ENCODE measurements at places on chromosomes 5 and 9. TPM values are rescaled to one million over a fixed set of nuclear protein-coding genes. Genes with fewer than 3 reads are reported as not detected.
A peak's percentile ranks its signal among the peaks of the same experiment; 100 is the strongest.

Gene MARVELD2
- 43.3 TPM for total RNA-seq

Gene OGN
- total RNA-seq = 2.6 TPM

Gene JAKMIP2
- total RNA-seq = not detected

Gene PCDHAC1
- not detected for total RNA-seq

Gene SPINK6
- not detected for total RNA-seq

Gene APBA1
- 14.9 TPM for total RNA-seq

Gene PLPP7
- total RNA-seq = 3.1 TPM

DNA sequence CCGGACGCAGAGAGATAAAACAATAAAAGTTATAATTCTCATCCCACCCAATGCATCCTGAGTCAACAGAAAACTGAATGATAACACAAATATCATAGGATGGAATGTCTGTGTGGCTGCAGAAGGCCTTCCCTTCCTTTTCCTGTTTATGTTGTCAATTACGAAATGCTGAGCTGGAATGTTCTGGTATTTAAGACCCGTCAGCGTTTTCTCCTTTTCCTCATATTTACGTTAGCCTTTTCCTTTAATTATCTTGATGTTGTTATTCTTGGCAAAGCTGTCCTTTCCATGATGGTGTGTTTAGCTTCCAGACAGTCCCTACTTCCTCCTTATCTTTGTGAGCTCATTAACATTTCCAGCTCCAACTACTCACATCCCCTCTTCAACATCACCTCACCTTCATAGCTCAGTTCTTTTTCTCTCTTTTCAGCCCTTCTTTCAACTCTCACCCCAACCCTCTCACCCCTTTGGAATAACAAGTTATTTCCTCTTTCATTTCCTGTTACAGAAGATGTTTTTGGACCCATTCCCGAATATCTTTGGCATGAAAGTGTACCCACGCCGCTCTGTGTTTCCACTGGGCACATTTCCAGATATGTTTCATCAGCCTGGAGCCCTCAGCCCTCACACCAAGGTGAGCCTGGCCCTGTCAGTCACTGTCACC lies 221.6 kb downstream of the NR2F1-AS1 start:
- no peak for DNase-seq
- no peaks in the 10 kb centered on the region for H3K36me3 ChIP-seq
- no peaks in the 10 kb centered on the region for H3K27me3 ChIP-seq
- no peak overlapping the region for H3K27ac ChIP-seq
- H3K4me1 ChIP-seq = no peaks in the 10 kb centered on the region

- no peaks in the 10 kb centered on the region for H3K27me3 ChIP-seq
- no peak overlapping the region for H3K4me3 ChIP-seq
- H3K27ac ChIP-seq = no peak overlapping the region
- H3K4me1 ChIP-seq = no peaks in the 10 kb centered on the region
- no peak for DNase-seq
These were observed 33.2 kb downstream of the ADAMTSL1 start for GRCh38 chr9:18507151-18507550.

GRCh38 chr5:75681125-75681830 lies 36.0 kb downstream of the POC5 start:
- no peak for DNase-seq
- no peaks in the 10 kb centered on the region for H3K36me3 ChIP-seq
- H3K4me3 ChIP-seq = no peak overlapping the region
- no peak overlapping the region for H3K27ac ChIP-seq
- H3K27me3 ChIP-seq = no peaks in the 10 kb centered on the region
- no peaks in the 10 kb centered on the region for H3K4me1 ChIP-seq

GRCh38 chr5:171242521-171242920 lies 66.5 kb upstream of the TLX3 start:
- DNase-seq = no peak
- no peaks in the 10 kb centered on the region for H3K4me1 ChIP-seq
- H3K4me3 ChIP-seq = no peak overlapping the region
- H3K36me3 ChIP-seq = no peaks in the 10 kb centered on the region
- H3K27ac ChIP-seq = no peak overlapping the region

DNA sequence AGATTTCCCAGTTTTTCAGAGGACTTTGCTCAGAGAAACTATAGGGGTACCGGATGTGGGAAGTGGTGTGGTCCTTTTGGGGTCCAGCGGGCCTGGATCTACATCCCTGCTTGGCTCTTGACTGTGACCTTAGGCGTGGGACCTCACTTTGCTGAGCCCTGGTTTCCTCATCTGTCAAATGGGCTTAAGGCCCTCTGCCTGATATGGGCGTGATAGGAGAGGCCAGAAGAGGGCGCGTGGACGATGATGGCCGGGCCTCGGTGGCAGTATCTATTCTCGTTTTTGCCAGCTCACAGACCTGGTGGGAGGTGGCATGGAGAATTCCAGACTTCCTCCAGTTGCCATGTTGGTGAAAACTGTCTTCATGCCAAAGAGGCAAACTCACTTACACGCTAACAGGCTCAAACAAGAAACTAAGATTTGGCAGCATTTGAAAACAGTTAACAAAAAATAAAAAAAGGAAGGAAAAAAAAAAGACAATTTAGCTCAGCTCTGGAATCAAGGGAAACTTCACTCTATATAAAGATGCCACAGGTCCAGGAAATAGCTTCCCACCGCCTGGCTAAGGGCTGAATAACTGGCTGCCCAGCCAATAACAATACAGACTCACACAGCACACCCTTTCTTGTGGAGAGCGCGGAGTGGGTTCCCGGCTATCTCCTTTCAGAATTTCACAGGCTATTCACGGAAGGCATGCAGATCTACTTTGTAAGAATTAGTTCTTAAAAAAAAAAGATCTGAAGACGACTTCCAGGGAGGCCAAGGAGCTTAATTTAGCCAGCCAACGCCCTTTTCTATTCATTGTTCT lies 1.7 kb downstream of the SH3PXD2B start:
- no peaks in the 10 kb centered on the region for H3K36me3 ChIP-seq
- H3K4me3 ChIP-seq = peak overlapping the region; percentile 27
- peak overlapping the region; percentile 7 for H3K27ac ChIP-seq
- DNase-seq = no peak
- H3K4me1 ChIP-seq = peaks cover 23% of the 10 kb centered on the region

- H3K4me1 ChIP-seq = peaks cover 10% of the 10 kb centered on the region
- no peaks in the 10 kb centered on the region for H3K27me3 ChIP-seq
- H3K36me3 ChIP-seq = no peaks in the 10 kb centered on the region
- no peak for DNase-seq
These were observed 25.2 kb downstream of the MAP3K1 start for GRCh38 chr5:56840597-56840996.

GRCh38 chr9:127652733-127653132 lies 40.7 kb downstream of the STXBP1 start:
- H3K4me1 ChIP-seq = no peaks in the 10 kb centered on the region
- no peak for DNase-seq
- H3K27me3 ChIP-seq = no peaks in the 10 kb centered on the region
- no peaks in the 10 kb centered on the region for H3K36me3 ChIP-seq

DNA sequence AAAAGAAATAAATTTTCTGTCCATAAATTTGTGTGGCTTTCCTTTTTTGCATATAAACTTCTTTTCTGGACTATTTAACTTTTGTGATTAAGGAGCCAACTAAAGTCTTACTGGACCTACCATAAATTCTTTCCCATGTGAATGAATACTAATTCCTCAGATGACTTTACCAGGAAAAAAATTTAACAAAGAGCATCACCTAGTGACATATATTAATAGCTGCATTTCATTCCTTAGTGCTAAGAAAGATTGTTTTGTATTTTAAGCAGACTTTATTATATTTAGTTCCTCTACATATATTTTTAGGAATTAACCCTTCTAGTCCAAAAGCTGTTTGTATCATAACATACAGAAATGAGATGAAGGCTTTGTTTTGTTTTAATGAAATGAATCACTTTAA lies 64.4 kb downstream of the C9orf85 start:
- H3K4me3 ChIP-seq = no peak overlapping the region
- H3K27me3 ChIP-seq = no peaks in the 10 kb centered on the region
- DNase-seq = no peak
- no peak overlapping the region for H3K27ac ChIP-seq

- H3K36me3 ChIP-seq = no peaks in the 10 kb centered on the region
- H3K4me1 ChIP-seq = no peaks in the 10 kb centered on the region
- no peak for DNase-seq
These were observed 187.8 kb downstream of the MEF2C start for GRCh38 chr5:88695232-88695631.

- no peaks in the 10 kb centered on the region for H3K27me3 ChIP-seq
- H3K4me3 ChIP-seq = no peak overlapping the region
- DNase-seq = no peak
- H3K36me3 ChIP-seq = no peaks in the 10 kb centered on the region
These were observed 64.5 kb downstream of the RCL1 start for GRCh38 chr9:4857163-4857810.

GRCh38 chr9:114031948-114032840 lies 45.9 kb downstream of the AMBP start:
- no peak overlapping the region for H3K4me3 ChIP-seq
- H3K36me3 ChIP-seq = no peaks in the 10 kb centered on the region
- DNase-seq = peak; percentile 27
- no peak overlapping the region for H3K27ac ChIP-seq
- no peaks in the 10 kb centered on the region for H3K4me1 ChIP-seq

DNA sequence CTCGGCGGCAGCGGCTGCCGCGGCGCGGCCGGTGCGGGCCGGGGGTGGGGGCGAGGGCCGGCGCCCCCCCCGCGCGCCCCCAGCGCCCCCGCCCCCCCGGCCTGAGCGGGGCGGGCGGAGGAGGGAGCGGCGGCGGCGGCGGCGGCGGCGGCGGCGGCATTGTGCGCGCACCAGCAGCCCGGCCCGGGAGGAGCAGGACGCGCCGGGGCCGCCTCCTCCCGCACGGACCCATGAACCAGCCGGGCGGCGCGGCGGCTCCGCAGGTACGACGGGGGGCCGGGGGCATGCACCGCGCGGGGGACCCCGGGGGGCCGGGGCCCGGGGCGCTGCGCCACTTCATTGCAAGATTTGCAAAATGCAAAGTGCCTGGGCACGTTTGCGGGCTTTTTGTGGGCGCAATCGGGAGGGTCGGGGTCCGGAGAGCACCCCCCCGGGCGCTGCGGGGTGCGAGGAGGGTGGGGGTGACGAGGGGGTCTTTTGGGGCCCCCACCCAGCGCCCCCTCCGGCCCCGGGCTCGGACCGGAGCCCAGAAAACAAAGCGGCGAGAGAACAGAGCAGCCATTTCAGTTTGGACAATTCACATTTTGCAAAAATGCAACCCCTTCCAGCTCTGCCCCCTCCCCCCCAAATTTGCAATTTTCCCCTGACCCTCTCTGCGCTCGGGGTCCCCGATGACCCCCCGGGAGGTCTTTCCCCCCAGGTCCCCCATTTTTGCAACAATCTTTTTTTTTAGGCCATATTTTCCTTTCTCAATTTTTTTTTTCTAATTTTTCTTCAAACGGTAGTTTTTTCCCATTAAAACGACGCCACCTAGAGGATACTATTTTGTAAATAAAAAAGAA lies at the start of gene ZNF618:
ZNF618 (plus strand) TSS at position 159 of the 842 bp plus-strand sequence; CDS start at position 231, 72 bp downstream.
- H3K4me3 ChIP-seq = peak within 1 kb of the TSS; percentile 73
- no peaks in the 10 kb centered on the region for H3K36me3 ChIP-seq
- H3K27ac ChIP-seq = no peak within 1 kb of the TSS
- no peaks in the 10 kb centered on the region for H3K4me1 ChIP-seq
